ENCODE measurements at places on chromosomes 12 and 14.
A peak's percentile ranks its signal among the peaks of the same experiment; 100 is the strongest.

GRCh38 chr14:68669603-68670358 lies 123.1 kb downstream of the ZFP36L1 start:
- DNase-seq, result no peak

DNA sequence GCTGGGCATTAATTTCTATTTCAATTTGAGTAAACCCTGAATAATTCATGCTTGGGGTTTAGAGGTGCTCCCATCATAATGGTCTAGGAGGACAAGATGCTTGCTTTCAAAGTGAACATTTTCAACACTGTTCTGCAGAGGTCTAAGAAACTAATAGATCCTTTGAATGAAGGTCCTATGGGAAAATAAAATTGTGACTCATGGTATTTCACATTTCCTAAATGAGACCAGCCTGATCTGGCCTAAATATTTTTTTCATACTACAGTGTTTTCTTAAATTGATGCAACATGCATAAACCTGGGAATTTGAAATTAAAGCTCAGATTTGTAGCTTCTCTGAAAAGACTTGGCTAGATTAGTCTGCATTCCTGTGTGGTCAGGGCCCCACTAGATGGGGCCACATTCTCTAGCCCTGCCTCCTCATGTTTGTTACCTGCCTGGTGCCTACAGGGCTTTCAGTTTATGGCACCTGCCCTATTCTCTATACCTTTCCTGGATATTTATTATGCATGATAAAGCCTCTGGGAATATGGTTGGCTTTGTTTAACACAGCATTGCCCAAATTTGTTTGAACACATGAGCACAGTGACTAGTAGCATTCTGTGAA lies 112.7 kb downstream of the METTL25 start:
- no peak for DNase-seq

DNA sequence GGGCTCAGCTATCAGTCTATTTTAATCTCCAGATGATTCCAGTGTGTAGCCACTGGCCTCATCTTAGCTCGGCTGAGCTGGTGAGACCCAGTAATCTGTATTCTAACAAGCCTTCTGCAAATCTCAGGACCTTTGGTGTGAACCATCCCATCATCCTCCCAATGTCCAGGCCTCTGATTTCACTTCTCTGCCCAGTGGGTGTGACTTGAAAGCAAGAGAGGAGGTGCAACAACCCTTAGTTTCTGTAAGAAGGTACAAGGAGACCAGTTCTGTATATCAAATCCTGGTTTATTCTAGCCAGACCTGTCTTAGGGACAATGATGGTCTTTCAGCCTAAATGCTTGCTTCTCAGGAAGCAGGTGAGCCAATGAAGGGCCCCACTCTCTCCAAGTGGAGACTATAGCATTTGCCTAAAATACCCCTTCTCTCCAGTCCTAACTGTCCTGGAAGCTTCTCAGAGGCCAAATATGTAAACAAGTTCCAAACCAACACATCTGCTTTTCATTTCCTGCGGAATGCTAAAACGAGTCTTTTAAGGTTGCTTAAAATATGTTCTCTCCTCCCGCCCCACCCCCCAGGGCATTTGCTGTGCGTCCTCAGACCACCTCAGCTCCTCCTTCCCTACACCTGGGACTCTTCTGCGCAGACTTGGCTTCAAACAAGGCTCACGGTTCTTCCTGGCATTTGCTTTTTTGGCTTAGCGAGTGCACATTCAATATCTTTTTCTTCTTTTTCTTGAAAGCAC lies 78.4 kb upstream of the FUT8 start:
- DNase-seq, result no peak

DNA sequence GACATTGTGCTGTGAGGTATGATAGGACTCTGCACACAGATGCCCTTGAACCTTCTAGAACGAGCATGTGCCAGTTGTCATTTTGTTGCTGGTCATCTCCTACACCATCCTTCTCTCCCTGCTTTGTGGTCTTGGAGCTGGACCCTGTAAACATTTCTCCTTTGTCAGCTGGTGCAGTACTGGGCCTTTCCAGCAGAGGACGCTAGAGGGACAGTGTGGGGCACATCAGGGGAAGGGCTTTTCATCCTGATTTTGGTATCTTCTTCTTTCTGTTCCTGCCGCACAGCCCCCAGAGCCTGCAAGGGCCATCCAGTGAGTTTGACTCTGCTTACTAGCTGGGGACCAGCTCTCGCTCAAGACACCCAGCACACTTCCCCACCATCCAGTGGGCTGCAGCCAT lies 484.6 kb downstream of the AACS start:
- no peak for DNase-seq

DNA sequence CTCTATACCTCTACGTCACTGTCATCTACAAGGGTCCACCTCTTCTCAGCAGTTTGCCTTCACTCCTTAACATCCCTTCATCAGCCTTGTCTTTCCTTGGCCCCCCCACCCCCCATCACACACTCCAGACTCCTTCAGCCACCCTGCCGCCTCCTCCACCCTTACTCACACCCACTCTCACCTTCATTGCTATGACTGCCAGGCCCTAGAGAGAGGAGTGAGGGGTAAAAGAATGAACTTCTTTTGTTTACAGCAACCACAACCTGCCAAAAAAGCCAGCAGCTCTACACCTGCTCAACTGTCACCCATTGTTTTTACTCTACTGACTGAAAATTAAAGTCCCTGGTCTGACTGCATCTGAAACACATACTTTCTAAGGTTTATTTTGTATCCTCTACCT lies 112.8 kb downstream of the DUSP6 start:
- DNase-seq, result no peak

GRCh38 chr14:29857551-29857950 lies 70.1 kb downstream of the PRKD1 start:
- no peak for DNase-seq

DNA sequence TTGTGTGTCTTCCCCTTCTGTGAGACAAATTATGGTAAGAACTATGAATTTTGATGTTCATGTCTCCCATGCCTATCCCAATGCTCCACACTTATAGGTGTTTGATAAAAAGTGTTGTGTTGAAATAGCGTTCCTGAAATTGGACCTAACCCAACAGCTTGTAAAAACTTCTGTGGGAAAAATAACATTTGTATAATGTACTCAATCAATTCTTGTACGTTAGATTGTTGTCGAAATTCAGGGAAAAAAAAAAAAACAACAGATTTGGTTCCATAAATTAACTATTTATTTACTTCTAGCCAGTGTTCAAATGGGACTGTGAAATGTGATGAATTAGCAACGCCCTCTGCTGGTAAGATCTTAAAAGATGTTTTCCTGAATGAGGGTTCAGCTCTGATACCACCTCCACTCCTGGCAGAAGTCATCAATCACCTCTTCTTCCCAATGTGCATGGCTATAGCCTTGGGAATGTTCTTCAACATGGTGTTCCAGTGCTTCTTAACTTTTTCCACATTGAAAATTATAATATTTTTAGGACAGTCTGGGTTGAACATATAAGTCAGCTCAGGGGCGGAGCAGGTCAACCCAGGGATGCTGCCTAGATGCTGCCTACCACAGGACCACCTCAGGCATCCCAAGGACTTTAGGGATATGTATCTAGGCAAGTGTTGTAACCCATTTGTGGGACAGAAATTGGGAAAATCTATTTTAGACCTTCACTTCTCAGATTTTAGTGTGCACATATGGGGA lies 170.6 kb downstream of the OTOGL start:
- peak; percentile 60 for DNase-seq

DNA sequence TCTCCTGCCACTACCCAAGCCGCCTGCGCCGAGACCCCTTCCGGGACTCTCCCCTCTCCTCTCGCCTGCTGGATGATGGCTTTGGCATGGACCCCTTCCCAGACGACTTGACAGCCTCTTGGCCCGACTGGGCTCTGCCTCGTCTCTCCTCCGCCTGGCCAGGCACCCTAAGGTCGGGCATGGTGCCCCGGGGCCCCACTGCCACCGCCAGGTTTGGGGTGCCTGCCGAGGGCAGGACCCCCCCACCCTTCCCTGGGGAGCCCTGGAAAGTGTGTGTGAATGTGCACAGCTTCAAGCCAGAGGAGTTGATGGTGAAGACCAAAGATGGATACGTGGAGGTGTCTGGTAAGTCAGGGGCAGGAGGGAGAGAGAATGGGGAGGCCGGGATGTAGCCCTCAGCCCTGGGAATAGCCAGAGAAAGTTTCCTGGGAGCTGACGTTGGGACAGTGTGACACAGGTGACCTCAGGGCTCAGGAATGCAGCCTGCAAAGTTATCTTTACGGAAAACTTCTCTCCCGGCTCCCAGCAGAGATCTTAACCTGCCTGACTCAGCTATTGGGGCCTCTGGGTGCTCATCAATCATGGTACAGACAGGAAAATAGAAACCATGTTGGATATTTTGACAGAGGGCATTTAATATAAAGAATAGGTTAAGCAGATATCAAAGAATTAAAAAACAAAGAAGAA lies 747 bp downstream of the HSPB8 start:
- peak; percentile 84 for DNase-seq

DNA sequence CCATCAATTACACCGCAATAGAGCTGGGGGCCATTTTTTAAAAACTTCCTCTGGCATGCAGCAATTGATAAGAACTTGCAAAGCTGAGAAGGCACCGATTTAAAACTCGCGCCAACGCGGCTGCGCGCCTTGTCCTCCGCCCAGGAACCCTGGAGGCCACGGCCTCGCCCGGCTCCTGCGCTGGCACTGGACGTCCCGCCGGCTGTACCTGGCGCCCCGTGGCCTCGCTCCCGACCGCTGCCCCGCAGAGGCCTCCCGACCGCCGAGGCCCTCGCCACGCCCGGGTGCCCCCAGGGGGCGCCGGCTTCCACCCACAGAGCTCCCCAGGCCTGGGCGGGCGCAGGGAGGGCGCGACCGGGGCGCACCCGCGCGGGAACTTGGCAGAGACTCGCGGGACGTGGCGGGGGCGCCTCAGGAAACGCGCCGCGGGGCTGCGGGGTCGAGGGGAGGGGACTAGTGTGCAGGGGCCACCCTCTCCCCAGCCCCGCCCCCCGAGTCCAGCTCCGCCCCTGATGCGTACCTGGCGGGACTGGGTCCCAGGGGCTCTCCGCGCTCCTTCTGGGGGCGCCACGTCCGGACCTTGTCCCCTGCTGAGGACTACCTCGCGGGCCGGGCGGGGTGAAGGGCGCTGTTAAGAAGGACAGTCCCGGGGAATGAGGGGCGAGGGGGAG lies 65.7 kb downstream of the TNFAIP2 start:
- DNase-seq, result no peak

- DNase-seq, result no peak
These were observed 63.4 kb upstream of the FUT8 start for GRCh38 chr14:65349100-65349499.

- no peak for DNase-seq
These were observed 197.8 kb upstream of the PRKD1 start for GRCh38 chr14:30125322-30125979.

GRCh38 chr12:98259693-98260092 lies 255.7 kb upstream of the TMPO start:
- DNase-seq, result no peak

- DNase-seq, result no peak
These were observed 11.9 kb downstream of the AEBP2 start for GRCh38 chr12:19451196-19451595.

- no peak for DNase-seq
These were observed 40.6 kb upstream of the MED13L start for GRCh38 chr12:116317986-116318575.

DNA sequence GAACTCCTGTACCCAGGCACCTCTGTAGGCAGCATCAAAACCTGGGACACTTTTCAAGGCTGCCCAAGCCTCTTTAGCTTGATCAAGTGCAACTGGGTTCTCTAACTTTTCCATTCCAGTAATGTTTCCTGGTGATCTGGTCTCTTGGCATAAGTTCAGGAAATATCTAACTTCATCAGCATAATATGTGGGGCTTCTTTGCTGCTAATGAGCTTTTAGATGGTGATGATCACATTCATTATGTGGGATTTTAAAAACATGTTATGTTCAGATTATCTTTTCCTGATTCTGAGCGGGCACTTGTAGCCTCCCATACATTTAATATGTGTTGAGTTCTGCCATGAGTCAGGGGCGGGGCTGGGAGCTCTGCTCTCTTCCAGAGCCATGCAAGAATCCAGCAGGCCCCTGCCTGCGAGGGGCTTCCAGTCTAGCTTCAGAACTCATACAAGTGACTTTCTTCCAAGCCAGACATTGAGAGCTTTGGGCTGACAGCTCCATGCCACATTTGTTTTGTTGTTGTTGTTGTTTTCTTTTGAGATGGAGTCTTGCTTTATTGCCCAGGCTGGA lies 39.5 kb upstream of the RIN3 start:
- DNase-seq, result peak; percentile 8

DNA sequence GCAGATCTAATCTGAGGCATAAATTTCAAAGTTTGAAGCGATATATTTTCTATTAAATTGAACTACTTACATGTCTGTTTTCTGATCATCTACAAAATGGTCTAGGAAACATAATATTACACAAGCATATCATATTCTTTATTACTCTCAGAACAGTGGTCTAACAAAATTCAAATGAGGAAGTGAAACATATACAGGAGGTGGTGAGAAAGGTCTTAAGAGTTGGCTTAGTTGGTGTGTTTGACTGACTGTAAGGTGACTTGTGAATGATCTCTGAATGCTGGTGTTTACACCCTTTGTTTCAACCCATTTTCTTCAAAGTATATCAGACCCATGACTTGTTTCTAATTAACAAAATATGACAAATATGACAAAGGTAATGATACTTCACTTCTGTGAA lies 1156.8 kb downstream of the SLC16A7 start:
- DNase-seq, result no peak

DNA sequence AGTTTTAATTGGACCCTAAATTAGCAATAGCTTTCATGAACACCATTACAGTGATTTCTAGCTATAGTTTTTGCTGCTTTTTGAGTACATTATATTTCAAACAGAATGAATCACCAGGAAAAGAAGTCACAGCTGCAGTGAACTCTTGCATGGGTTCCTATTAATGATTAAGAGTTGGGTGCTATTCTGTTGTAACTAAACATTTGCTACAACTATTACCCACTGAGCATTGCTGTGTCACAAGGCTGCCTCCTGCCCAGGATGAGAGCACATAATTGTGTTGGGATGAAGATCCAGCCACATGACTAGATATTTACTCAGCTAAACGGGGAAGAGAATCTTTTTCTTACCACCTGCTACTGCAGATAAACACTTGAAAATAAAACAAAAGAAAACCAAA lies 152.7 kb downstream of the GXYLT1 start:
- peak; percentile 91 for DNase-seq

- no peak for DNase-seq
These were observed 307.1 kb upstream of the RGS6 start for GRCh38 chr14:71625175-71625574.

DNA sequence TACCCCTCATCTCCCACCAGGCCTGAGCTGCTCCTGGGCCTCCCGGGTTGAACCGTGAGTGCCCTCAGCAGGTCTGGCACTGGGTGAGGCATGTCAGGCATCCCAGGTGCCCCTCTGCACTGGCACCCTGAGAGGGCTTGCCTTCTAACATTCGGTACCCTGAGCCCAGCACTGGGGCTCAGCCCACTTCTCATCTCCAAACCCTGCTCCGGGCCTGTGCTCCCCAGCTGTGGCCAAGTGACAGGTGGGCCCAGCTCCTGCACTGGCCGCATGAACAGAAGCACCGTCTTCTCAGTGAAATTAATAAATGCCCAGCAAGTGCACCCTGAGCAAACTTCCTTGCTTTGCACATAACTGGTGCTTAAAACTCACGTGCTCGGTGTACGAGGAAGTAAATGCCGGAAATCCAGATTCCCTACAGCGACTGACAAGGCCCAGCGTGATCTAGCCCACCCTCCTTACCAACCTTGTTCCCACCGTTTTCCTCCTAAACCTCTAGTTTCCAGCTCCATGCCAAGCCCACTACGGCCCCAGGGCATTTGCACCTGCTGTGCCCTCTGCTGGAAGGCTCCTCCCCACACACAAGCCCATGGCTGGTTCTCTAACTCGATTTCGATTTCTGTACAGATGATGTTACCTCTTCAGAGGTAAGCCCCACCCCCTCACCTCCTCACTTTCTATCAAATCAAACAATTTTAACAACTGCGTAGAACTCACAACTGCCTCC lies 115.2 kb upstream of the NCOR2 start:
- DNase-seq, result no peak

- DNase-seq, result no peak
These were observed 14.2 kb downstream of the NOXRED1 start for GRCh38 chr14:77409131-77409533.

Measured in Caki2 (cell line).